ENCODE measurements at places on chromosomes 16 and 17. TPM values are rescaled to one million over a fixed set of nuclear protein-coding genes. Genes with fewer than 3 reads are reported as not detected.
A peak's percentile ranks its signal among the peaks of the same experiment; 100 is the strongest.

- no peaks in the 10 kb centered on the region for H3K27me3 ChIP-seq
- no peak overlapping the region for H3K4me3 ChIP-seq
- DNase-seq: no peak
- H3K36me3 ChIP-seq: peaks cover 37% of the 10 kb centered on the region
Observed at GRCh38 chr17:30858556-30859250, 26.9 kb downstream of the ATAD5 start.

DNA sequence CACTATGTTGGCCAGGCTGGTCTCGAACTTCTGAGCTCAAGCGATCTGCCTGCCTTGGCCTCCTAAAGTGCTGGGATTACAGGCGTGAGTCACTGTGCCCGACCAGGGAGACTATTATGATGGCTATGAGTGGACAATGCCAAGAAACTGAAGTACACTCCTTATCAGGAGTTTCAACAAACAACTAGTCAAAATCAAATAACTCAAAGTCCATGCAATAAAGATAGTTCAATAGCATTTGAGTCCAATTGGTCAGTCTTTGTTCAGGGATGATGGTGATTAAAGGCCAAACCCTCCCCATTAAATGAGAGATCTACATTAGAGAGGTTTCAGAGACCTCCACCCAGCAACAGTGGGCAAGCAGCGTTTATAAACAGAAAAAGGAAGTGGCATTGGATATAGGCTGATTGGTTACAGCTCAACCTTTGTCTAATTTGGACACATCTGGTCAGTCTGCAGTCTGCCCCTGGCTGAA lies 8.0 kb downstream of the CHST5 start:
- no peaks in the 10 kb centered on the region for H3K4me1 ChIP-seq
- H3K27me3 ChIP-seq: no peaks in the 10 kb centered on the region
- H3K27ac ChIP-seq: no peak overlapping the region

DNA sequence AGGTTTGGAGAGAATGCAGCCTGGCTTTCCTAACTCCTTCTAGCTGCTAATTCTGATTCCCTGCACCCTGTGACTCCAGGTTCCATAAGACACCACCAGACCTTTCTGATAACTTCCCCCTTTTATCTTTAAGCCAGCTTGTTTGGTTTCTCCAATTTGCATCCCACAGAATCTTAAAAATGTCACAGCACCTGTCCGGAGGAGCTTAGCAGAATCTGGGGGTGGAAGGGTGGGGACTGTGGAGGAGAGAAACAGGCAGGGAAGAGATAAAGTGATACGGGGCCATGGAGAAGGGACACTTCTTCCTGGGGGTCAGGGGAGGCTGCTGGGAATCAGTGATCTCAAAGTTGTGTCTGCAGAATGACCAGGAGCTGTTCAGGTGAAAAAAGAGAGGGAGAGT lies 59.4 kb downstream of the FOXL1 start:
- no peak for DNase-seq
- no peak overlapping the region for H3K4me3 ChIP-seq
- peaks cover 2% of the 10 kb centered on the region for H3K4me1 ChIP-seq
- H3K27ac ChIP-seq: no peak overlapping the region

DNA sequence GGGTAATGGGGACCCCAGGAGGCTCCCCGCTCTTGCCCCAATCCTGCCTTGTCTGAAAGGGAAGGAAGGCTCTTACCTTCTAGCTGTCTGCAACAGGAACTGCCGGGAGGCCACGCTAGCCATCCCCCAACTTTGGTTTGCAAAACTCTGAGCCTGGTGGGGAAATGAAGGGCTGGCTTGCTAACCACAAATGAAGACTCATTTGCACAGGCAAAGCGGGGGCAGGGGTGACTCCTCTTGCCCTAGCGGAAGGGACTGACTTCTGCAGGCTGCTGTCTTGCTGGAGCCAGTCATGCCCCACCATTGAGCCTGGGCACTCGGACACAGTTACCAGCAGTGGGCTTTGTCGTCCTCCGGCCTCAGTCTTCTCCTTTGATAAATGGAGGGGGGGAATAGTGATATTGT lies 52.6 kb downstream of the PLCG2 start:
- no peaks in the 10 kb centered on the region for H3K36me3 ChIP-seq
- H3K27me3 ChIP-seq: no peaks in the 10 kb centered on the region
- no peak overlapping the region for H3K4me3 ChIP-seq
- H3K4me1 ChIP-seq: no peaks in the 10 kb centered on the region
- DNase-seq: no peak
- no peak overlapping the region for H3K27ac ChIP-seq

GRCh38 chr16:81645266-81645694 lies 133.8 kb upstream of the PLCG2 start:
- no peak for DNase-seq
- H3K4me1 ChIP-seq: peaks cover 47% of the 10 kb centered on the region
- peaks cover 6% of the 10 kb centered on the region for H3K36me3 ChIP-seq
- peak overlapping the region; percentile 71 for H3K27ac ChIP-seq
- no peaks in the 10 kb centered on the region for H3K27me3 ChIP-seq

DNA sequence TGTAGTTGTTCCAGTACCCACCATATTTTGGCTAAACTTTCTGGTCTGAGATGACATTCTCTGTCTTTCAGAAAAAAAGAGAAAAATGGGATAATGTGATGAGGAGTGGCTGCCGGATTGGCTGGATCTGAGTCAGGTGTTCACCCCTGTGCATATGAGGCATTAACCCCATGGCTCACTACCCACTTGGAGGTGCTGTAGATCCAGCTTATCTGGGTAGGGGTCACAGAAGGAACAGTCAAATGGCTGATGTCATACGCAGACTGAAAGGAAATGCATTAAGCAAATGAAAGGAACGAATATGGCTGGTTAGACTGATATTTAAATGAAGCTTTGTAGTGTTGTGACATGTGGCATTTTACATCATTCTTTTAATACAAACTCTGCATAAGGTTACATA lies 17.3 kb downstream of the MAP2K6 start:
- no peaks in the 10 kb centered on the region for H3K27me3 ChIP-seq
- DNase-seq: no peak
- no peaks in the 10 kb centered on the region for H3K4me1 ChIP-seq
- H3K36me3 ChIP-seq: no peaks in the 10 kb centered on the region

DNA sequence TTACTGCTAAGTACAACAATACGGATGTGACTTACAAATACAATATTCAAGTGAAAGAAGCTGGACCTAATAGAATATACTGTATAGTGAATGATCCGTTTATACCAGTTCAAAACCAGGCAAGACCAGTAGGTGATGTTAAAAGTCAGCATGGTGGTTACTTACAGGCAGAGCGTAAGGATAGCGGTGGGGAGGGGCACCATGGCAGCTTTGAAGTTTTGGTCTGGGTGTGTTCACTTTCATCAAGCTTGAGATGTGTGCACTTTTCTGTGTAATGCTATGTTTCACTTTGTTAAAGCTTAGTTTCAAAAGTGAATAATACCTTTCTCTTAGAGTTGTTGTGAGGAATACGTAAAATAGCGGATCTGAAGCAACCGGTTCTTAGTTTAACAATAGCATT lies 16.5 kb upstream of the SLC35G3 start:
- H3K27ac ChIP-seq: no peak overlapping the region
- H3K4me1 ChIP-seq: no peaks in the 10 kb centered on the region
- peaks cover 2% of the 10 kb centered on the region for H3K27me3 ChIP-seq
- DNase-seq: no peak

DNA sequence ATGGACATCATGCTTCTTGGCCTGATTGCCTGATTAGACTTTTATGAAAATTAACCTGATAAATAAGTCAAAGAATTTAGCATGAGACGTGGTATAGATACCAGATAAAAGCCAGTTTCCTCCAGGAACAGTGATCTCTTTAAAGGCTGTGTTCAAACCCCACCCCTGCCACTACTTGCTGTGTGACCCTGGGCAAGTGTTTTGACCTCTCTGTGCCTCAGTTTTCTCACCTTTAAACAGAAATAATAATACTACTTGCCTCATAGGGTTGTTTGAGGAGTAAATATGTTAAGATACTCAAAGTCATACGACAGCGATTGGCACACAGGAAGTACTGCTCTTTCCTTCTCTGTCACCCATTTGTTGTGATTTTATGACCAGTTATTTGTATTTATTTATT lies 115.5 kb downstream of the MAF start:
- no peaks in the 10 kb centered on the region for H3K4me1 ChIP-seq
- no peaks in the 10 kb centered on the region for H3K27me3 ChIP-seq
- H3K36me3 ChIP-seq: no peaks in the 10 kb centered on the region
- no peak for DNase-seq
- H3K27ac ChIP-seq: no peak overlapping the region

GRCh38 chr16:65889533-65889966 lies 476.9 kb upstream of the CDH5 start:
- no peaks in the 10 kb centered on the region for H3K4me1 ChIP-seq
- no peak overlapping the region for H3K27ac ChIP-seq
- H3K4me3 ChIP-seq: no peak overlapping the region
- H3K36me3 ChIP-seq: no peaks in the 10 kb centered on the region
- DNase-seq: peak; percentile 39

GRCh38 chr17:18146980-18147379 lies 36.6 kb upstream of the ALKBH5 start:
- no peak overlapping the region for H3K27ac ChIP-seq
- no peaks in the 10 kb centered on the region for H3K36me3 ChIP-seq
- H3K4me1 ChIP-seq: peaks cover 14% of the 10 kb centered on the region
- no peak for DNase-seq
- H3K4me3 ChIP-seq: no peak overlapping the region

- H3K27me3 ChIP-seq: no peaks in the 10 kb centered on the region
- peaks cover 7% of the 10 kb centered on the region for H3K4me1 ChIP-seq
- no peak for DNase-seq
- H3K36me3 ChIP-seq: peaks cover 10% of the 10 kb centered on the region
- no peak overlapping the region for H3K4me3 ChIP-seq
Observed at GRCh38 chr17:2983255-2983654, 80.2 kb downstream of the OR1D5 start.

- H3K4me1 ChIP-seq: peaks cover 58% of the 10 kb centered on the region
- H3K27ac ChIP-seq: peak overlapping the region; percentile 15
- peaks cover 40% of the 10 kb centered on the region for H3K27me3 ChIP-seq
- DNase-seq: no peak
- H3K36me3 ChIP-seq: no peaks in the 10 kb centered on the region
- H3K4me3 ChIP-seq: peak overlapping the region; percentile 54
Observed at GRCh38 chr17:79843816-79844800, 4.9 kb upstream of the CBX4 start.

GRCh38 chr16:78505036-78505435 lies 405.6 kb downstream of the WWOX start:
- H3K4me1 ChIP-seq: peaks cover 19% of the 10 kb centered on the region
- no peak for DNase-seq
- H3K36me3 ChIP-seq: no peaks in the 10 kb centered on the region
- peak overlapping the region; percentile 78 for H3K27ac ChIP-seq

- H3K36me3 ChIP-seq: peaks cover 4% of the 10 kb centered on the region
- peaks cover 22% of the 10 kb centered on the region for H3K27me3 ChIP-seq
- peaks cover 18% of the 10 kb centered on the region for H3K4me1 ChIP-seq
Observed at GRCh38 chr17:45789874-45790273, 5.8 kb downstream of the CRHR1 start.

GRCh38 chr17:55441544-55441943 lies 19.9 kb upstream of the MMD start:
- no peak overlapping the region for H3K27ac ChIP-seq
- no peak overlapping the region for H3K4me3 ChIP-seq
- no peaks in the 10 kb centered on the region for H3K27me3 ChIP-seq
- H3K36me3 ChIP-seq: no peaks in the 10 kb centered on the region
- DNase-seq: no peak

DNA sequence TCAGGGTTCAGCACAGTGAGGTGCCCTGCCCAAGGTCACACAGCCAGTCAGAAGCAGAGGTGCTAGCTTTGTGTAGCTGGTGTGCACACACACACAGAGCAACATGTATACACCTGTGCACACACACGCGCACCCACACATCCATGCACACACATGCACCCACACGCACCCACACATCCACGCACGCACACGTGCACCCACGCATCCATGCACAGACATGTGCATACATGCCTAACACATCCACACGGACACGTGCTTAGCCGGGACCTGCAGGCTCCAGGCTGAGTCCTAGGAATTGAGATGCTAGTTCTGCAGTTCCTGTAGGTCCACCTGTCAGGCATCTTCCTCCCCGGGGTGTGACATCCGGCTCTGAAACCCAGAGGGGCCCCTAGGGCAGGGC lies 13.0 kb upstream of the DPEP1 start:
- no peak overlapping the region for H3K27ac ChIP-seq
- H3K36me3 ChIP-seq: peaks cover 21% of the 10 kb centered on the region
- no peak overlapping the region for H3K4me3 ChIP-seq
- no peaks in the 10 kb centered on the region for H3K27me3 ChIP-seq

DNA sequence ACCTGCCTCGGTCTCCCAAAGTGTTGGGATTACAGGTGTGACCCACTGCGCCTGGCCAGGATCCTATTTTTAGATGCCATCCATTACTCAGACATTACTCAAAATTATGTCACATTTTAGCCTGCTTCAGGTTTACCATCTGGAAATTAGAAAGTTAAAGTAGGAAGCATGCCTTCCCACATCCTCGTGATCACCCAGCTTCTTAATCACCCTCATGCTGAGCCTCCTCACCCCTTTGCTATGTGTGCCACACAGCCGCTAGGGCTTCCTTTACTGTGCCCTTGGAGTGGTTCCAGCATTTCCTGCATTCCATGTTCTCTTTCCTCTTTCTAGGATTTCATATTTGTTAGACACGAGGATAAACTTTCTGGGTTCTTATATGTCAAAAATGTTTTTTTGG lies 9.3 kb downstream of the ADORA2B start:
- H3K27me3 ChIP-seq: no peaks in the 10 kb centered on the region
- no peak overlapping the region for H3K4me3 ChIP-seq
- H3K4me1 ChIP-seq: no peaks in the 10 kb centered on the region
- no peak overlapping the region for H3K27ac ChIP-seq
- DNase-seq: no peak

DNA sequence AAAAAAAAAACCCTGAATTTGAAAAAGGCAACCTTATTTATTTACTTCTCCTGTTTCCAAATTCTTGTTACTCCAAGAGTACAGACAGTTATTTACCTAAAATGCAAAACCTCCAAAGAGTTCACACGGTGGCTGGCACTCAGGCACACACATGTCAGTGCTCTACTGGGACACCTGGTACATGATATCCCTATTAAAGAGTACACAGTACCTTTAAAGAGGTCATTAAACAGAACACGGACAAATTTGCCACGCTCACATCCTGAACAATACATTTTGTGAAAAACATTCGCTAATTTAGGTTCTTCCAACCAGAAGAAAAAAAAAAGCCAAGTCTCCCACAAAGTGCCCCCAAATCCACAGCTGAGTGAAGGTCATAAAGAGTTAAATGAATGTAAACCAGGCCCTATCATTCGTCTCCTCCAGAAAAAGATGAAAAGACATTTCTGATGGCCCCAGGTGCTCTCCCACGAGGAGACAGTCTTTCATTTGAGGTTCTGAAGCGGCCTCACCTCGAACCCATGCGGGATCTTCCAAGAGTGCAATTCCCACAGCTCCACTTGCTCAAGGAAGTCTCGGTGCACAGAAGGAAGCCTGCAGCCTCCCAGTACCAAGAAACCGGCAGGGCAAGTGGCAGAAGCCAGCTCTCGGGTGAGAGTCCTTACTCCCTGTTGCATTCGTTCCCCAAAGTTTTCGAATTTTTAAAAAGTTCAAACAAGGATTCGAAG lies 993 bp downstream of the ERN1 start:
- DNase-seq: no peak
- H3K27me3 ChIP-seq: no peaks in the 10 kb centered on the region
- no peaks in the 10 kb centered on the region for H3K36me3 ChIP-seq
- peak overlapping the region; percentile 59 for H3K4me3 ChIP-seq
- H3K4me1 ChIP-seq: peaks cover 9% of the 10 kb centered on the region
- H3K27ac ChIP-seq: peak overlapping the region; percentile 54

STAC2 gene
- 0.83 TPM for total RNA-seq

CCL4L2 gene
- total RNA-seq: 3.1 TPM

MPP3 gene
- total RNA-seq: 30.2 TPM

AOC2 gene
- total RNA-seq: 1.2 TPM

CDK3 gene
- total RNA-seq: 3.8 TPM

ZNF385C gene
- total RNA-seq: 3.3 TPM

STH gene
- 0.66 TPM for total RNA-seq

CTF1 gene
- 0.79 TPM for total RNA-seq

TMEM238L gene
- not detected for total RNA-seq

GALR2 gene
- not detected for total RNA-seq

ST6GALNAC1 gene
- 3.3 TPM for total RNA-seq

SLC5A11 gene
- total RNA-seq: not detected

MCRIP2 gene
- total RNA-seq: 28.1 TPM
